ENCODE measurements at places on chromosomes 2 and 18.

DNA sequence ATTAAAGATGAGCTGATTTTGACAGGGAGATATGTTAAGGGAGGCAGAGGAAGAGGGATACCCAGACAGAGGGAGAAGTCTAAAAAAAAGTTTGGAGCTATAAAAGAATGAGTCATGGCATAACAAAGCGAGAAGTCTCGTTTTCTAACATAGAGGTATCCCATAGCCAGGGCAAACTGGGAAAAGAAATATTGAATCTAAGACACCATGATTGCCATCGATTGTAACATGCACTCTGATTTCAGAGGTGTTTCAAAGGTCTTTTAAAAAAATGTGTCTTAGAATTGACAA, 110.7 kb downstream of the MDH1 start:
- DNase-seq = no peak

DNA sequence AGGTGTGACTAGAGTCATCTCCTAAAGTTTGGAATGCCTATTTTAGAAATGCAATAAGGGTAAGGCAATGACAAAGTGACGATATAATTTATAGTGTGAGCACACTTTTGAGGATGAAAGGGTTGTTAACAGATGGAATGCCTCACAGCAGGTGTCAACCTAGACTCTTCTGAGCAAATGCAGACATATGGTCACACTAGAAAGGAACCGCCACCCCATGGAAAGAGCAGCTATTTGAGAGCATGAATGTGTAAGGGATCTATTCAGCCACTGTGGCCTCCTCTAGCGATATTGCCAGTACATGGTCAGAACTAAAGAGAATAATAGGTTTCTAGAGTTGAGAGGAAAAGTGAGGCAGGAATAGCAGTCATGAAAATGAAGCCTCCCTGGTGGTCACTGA, 18.5 kb downstream of the DSG2 start:
- no peak for DNase-seq

DNA sequence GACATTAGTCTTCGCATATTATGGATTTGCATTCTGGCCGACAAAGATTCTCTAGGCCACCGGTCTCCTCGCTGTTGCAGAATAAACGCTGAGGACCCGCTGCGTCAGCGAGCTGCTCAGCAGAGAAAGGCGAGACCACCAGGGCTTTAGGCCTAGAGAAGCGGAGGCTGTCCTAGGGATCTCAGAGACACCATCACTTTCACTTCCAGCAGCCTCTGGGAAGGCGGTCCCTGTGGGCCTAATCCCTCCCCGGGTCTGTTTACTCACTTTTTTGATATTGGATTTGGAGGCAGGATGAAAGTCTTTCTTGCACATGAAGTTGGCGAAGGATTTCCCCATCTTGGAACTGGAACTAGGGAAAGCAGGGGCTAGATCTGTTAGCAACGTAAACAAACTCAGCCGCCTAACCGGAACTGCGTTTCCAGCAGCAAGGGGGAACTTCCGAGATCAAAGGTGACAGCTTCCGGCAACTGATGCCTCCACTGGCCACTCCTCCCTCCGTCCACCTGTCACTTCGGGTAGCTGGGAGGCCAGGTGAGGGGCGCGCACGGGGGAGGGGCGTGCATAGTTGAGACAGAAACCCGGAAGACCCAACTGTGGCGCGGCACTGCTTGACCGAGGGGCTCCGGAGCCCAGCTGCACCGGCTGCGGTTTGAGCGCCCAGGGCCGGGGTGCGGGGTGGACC, at the start of gene SCRN3:
Gene SCRN3, plus strand, starts transcription at position 447 of the 685 bp plus-strand sequence. CDS start 2,554 bp downstream, outside the sequence.
- peak; percentile 40 for DNase-seq

DNA sequence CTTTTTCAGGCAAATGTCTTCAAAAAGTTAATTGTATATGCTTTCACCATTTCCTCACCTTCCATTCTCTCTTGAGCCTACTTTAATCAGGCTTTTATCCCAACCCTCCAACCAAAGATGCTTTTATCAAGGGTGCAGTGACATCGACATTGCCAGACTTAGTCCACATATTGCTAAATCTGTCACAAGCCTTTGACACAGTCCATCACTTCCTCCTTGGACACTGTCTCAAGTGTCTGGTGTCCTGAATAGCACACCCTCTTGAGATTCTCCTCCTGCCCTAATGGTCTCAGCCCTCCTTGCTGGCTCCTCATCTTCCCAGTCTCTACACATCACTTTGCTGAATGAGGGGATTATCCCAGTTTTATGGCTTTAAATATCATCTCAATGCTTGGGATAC, 147.5 kb upstream of the SLC39A10 start:
- no peak for DNase-seq

GRCh38 chr2:160197587-160197986, 2.5 kb downstream of the ITGB6 start:
- DNase-seq = no peak

DNA sequence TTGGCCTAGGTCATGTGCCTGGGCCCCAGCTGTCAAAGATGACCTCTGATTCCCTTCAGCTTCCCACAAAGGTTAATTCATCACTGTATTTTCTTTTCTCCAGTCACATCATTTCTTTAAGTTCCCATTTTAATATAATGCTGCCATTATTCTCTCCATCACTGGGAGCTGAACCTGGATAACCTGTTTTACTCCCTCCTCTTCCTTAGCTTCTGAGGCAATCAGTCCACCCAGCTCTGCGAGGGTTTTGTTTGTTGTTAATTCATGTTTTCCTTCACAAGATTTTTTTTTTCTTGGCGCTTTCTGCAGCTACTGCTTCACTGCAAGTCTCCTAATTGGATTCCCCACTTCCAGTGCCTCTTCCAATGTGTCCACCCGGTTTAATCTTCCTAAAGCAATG, 5.1 kb upstream of the EML4 start:
- no peak for DNase-seq

DNA sequence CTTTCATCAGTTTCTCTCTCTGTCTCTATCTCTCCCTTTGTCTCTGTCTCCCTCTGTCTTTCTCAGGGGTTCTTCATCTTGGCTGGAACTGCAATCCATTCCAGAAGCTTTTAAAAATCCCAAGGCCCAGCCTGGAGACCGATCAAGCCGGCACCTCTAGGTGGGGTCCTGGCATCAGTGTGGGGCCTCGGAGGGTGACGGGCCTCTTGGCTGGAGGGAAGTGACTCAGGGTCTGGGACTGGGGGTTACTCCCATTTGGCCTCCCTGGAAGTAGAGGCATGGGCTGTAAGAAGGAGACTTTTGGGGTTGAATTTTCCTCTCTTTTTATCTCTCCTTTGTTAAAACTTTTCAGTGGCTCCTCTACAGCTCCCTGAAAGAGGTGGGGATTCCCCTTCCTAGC, 52.8 kb upstream of the OTOF start:
- DNase-seq = no peak

GRCh38 chr2:32719933-32720716, 92.3 kb downstream of the TTC27 start:
- DNase-seq = no peak

DNA sequence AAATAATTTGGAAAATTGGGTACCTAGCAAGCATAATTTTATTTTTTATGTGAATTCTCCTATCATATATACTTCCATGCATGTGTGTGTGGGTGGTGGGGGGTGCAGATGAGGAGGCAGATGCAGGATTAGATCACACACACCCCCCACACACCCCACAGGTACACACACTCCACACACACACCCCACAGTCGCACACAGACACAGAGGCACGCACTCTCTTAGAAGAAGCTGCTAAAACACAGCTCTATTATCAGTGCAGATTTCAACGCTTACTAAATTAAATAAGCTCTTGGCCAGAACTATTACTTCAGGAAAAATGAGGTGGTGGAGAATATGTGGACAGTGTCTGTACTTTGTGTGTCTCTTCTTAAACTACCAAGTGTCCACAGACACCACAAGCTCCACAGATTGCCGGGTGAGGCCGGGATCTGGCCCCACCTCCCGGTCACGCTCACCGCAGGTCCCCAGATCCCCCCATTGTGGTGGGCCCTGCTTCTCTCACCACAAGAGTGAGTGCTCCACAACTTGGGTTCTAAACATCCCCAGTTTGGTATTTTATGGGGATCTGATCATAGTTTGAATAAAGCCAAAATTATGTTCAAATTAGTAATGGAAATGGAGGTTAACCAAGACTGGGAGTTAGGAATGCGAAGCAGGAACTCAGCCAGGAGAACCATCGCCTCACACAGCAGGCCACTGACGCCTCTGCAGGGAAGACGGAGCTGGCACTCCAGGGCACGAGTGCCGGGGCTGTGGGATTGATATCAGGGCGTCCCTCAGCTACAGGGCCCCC, 102.1 kb downstream of the PXDN start:
- no peak for DNase-seq

DNA sequence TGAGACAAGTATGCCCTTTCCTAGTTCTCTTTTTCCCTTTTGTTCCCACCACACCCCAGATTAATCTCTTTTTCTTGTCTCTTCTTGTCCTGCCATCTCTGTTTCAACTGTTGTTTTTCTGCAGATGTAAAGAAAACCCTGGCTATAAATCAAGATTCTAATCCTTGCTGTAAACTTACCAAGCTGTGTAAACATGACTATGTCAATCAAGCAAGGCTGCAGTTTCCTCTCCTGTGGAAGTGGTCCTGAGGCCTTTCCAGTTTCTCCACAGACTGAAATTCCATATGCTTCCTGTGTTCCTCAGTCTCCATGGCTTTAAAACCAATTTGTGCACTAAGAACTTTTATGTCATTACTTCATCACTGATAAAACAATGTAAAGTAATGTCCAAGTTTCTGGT, 288.8 kb upstream of the PIK3C3 start:
- no peak for DNase-seq

GRCh38 chr2:42046819-42047487, 868 bp upstream of the PKDCC start:
- DNase-seq = no peak

DNA sequence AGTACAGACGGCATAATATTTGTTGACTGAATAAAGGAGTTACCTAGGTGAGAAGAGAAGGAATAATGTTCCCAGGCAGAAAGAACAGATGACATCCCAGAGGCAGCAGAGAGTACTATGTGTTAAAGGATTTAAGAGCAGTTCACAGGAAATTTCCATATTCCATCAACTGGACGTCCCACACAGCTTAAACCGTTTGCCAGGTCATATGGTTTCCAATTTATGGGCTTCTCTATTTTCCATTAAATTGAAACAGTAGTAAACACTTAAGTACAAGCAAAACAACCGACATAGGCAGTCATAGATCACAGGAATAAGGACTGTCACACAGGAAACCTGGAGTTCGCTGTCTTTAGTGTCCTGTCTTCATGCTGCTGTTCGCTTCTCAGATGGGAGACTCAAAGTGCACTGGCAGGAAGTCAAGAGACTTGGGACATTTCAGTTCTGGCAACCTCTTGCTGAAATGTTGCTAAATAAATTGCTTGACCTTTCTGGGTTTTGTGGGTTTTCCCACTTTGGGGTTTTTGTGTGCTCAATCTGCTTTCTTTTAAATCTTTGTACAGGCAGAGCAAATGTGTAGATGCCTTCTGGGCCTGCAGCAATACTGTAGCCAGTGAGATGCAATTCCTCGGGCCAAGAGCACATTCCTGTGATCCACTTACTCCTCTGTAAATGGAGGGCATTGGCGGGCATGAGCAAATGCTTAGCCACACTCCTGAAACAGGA, 5.8 kb upstream of the PIEZO2 start:
- DNase-seq = no peak

GRCh38 chr2:127386246-127386645, 1.5 kb downstream of the MAP3K2 start:
- DNase-seq = no peak

GRCh38 chr2:19114126-19114525, 244.3 kb downstream of the OSR1 start:
- no peak for DNase-seq

GRCh38 chr2:191980483-191980882, 133.6 kb upstream of the CAVIN2 start:
- no peak for DNase-seq

DNA sequence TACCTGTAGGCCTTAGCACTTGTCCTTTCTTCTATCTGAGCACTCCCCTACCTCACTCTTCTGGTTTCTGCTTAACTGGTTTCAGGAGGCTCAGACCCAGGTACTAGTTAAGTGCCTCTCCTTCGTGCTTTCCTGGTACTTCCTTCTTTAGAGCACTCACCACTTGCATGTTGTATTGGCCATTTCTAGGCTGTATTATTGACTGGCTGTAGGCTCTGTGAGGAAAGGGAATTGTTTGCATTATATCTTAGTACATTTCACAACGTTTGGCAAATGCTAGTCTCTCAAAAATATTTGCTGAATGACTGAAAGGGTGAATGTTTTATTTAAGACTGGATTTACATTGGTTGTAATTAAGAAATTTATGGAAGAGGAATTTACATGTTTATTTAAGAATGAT, 36.0 kb upstream of the SCN1A start:
- no peak for DNase-seq

GRCh38 chr18:77248873-77249568, 627 bp upstream of the GALR1 start:
- no peak for DNase-seq

- no peak for DNase-seq
Measured at GRCh38 chr2:205216580-205216979, 465.7 kb upstream of the NRP2 start.

DNA sequence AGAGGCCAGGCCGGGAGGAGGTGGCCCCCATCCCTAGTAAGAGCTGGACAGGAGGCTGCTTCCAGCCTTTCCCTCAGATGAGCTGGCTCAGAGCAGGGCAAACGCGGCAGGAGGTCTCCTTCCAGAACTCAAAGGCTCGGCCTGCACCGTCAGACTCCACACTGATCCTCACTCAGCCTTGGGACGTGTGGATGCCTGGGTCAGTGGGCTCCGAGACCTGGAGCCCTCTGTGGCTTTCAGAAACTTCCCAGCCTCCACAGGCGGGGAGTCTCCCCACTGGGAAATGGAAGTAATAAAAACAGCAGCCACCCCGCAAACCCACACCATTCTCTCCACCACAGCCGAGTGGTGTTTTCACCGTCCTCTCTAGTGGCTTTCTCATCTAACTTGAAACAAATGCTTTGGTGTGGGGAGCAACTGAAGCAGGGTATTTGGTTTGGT, 54.3 kb downstream of the INPP5D start:
- no peak for DNase-seq

DNA sequence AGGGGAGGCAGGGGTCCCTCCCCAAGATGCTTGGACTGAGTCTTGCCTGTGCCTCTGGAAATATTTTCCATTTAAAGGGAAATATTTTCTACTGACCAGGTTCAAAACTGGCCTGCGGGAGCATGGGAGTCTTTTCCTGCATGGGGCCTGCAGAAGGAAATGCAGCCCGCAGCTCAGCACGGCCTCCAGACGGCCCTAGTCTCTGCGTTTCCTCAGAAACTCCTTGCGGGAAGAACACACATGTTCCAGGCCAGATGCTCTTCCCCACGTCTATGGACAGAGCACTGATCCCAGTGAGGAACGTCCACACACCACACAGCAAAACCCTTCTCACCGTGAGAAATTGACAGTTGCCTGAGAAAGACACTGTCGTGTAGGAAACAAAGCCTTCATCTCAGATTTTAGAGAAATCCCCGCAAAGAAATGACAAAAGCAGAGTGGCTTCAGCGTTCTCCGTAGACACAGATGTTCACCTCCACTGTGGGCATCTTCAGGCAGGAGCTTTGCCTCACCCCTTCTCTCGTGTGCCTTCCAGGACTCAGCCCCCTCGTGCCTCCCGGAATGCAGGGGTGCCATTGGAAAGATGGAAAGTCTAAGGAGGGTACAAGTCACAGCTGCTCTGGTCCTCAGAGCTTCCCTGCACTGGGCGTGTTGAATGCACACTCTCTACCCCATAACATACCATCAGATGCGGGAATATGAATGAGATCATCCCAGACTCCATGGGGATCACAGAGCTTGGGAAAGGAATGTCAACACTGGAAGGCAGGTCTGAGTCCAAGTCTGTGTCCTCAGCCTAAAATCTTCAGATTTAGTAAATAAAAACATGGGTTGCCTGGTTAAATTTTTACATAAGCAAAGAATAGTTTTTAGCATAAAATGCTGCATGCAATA, 438.7 kb upstream of the SALL3 start:
- no peak for DNase-seq

All from stimulated activated CD8-positive, alpha-beta memory T cell treated with anti-CD3 and anti-CD28 coated beads, Interleukin-15, amount 100 ng/mL, for 24 hours (primary cell).